Uterus (tissue), 4 donors: ENCODE measurements at places on chromosomes 16 and 17.

DNA sequence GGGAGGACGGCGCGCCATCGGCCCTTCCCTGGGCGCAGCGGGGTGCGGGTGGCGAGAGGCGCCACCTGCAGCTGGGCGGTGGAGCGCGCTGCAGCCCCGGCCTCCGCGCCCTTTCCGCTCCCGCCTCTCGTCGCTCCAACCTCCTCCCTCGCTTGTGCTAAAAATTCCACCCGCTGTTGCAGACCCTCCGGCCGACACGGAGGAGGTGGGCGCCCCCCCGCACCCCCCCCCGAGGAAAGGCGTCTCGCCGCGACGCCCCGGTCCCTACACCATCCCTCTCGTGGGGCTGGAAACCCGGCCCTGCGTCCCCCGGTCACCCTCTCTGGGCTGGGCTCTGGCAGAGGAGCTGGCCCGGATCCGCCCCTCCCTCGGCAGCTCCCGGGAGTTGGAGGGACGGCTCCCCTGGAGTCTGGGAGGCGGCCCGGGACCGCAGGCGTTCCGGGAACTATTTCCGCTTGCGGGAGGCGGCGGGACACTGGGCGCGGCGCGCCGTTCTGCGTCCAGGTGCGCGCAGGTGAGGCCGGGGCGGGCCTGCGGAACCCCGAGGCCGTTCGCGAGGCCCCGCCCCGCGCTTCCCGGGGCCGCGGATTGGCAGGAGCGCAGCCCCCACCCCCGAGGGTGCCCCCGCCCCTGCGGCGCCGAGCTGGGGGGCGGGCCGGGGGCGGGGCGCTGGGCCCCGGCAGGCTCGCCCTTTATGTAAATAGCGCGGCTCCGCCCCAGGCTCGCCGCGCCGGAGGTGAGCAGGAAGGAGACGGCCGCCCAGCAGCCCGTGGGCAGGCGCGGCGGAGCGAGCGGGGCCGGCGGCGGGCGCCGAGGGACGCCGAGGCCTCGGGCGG, at the start of gene LLGL2:
TSS of gene LLGL2 (plus strand) at position 728 of the 836 bp plus-strand sequence. CDS start 17,730 bp downstream, outside the sequence.
- peak; percentile 66 for DNase-seq

GRCh38 chr16:4888428-4889135, 41.3 kb downstream of the UBN1 start:
- no peak for DNase-seq

DNA sequence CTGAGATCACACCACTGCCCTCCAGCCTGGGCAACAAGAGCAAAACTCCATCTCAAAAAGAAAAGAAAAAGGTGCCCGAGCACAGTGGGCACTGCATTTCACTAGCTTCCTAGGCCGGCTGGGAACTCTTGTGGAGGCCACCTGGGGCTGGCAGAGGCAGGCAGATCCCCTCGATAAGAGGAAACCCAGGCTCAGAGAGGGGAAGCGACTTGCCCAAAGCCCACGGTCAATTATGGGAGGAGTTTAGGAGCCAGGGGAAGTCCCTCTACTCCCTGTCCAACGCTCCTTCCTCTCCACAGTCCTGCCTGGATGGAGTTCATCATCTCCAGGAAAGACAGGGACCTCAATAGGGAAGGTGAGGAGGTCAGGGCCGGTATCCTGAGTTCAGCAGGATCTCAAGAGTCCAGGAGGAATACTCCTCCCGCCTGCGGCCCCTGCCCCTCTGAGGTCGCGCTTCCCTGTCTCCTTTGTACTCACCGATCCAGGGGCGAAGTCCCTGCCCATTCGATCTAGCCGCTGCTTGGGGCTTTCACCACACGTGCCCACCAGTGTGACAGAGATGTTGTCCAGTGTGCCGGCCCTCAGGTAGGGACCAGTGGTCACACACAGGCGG, 841 bp downstream of the ALOXE3 start:
- DNase-seq = no peak

- no peak for DNase-seq
Measured at GRCh38 chr17:7047566-7047965, 3.7 kb upstream of the SLC16A11 start.

DNA sequence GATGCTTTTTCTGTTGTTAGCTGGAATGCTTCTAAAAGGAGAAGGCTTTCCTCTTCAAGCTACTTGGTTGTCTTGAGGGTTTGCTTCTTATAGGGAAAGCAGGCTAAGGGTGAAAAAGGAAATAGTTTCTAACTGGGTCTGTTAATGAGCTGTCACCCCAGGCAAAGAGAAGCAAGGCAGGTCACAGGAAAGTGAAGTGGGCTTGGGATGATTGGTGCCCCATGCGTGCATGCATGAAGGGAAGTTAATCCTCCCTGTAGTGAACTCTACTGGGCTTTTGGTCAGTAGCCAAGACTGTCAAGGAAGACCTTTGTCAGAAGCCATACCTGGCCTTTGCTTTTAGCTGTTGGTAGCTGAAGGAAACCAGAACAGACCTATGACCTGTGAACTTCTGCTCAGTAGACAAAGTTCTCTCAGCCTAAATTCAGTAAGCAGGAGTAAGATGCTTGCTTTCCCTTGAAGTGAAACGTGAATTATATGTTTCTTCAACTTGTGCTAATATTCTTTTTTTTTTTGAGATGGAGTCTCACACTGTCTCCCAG, 16.5 kb downstream of the TENT4B start:
- no peak for DNase-seq

DNA sequence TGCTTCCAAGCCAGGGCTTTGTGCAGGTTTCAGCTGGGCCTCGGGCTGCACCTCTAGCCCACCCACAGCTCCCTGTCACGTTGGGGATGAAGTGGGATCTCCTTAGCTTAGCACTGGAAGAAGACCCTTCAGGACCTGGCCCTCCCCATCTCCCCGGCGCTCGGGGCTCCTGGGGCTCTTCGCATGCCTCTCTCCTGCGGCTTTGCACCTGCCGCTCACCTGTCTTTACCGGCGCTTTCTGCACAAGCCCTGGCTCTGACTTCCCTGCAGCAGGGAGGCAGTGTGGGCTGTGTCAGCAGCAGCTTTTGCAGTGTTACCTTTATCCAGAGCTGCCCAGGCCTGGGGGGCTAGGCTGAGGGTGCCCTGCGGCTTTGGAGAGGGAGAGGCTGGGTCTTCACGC, 52.3 kb downstream of the NT5M start:
- peak; percentile 8 for DNase-seq

DNA sequence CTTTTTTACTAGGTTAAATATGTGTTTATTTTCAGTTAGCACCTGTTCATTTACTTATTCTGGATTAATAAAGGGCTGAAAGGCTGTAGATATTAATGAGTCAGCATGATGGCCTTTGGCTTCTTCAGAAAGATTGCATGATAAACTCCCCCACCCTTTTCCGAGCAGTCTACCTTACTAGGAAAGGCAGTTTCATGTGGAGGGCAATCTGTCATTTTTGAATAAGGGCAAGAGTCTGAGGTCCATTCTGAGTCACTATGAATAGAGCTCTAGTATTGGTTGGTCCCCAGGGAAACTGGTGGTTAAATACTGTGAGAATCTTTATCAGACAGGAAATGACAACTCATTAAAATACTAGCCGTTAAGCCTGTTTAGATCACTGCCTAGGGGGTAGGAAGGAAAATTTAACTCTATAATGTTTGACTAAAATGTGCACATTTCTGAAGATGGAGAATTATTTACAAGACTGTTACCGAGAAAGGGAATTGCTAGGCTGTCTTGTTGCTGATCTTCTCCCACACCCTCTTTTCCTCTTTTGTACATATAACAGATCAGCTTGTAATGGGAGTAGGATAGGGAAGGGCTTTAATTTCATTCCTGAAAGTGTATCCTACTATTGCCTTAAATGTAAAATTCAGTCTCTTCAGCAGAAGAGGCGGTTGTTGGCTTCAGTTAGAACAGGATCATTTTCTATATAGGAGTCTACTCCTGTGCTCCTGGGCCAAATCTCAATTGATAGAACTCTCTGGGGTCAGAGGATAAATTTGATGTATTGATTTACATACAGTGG, 63.3 kb downstream of the TUBD1 start:
- DNase-seq = peak; percentile 60
